ENCODE measurements at places on chromosomes 12 and 14. TPM values are rescaled to one million over a fixed set of nuclear protein-coding genes. Genes with fewer than 3 reads are reported as not detected.

BCAT1 gene
- total RNA-seq, result 1.1 TPM

HAL gene
- 2.3 TPM for total RNA-seq

ACACB gene
- 25.9 TPM for total RNA-seq

IQSEC3 gene
- 0.60 TPM for total RNA-seq

AVPR1A gene
- 5.5 TPM for total RNA-seq

RNASE3 gene
- total RNA-seq, result not detected

KICS2 gene
- 19.7 TPM for total RNA-seq

HOXC13 gene
- not detected for total RNA-seq

GNPTAB gene
- total RNA-seq, result 41.2 TPM

CKB gene
- total RNA-seq, result 8.0 TPM

PROX2 gene
- not detected for total RNA-seq

A2ML1 gene
- total RNA-seq, result not detected

B4GALNT1 gene
- not detected for total RNA-seq

AKAP3 gene
- total RNA-seq, result 2.6 TPM

CD9 gene
- 28.0 TPM for total RNA-seq

KRT72 gene
- 1.6 TPM for total RNA-seq

AKAP6 gene
- 1.9 TPM for total RNA-seq

P2RX7 gene
- 10.4 TPM for total RNA-seq

SSTR1 gene
- not detected for total RNA-seq

SPTB gene
- total RNA-seq, result 0.40 TPM

STYK1 gene
- total RNA-seq, result not detected

NRL gene
- 3.2 TPM for total RNA-seq

FGF23 gene
- total RNA-seq, result not detected

SPATA7 gene
- total RNA-seq, result 5.7 TPM

ARL6IP4 gene
- 131 TPM for total RNA-seq

OR4M1 gene
- total RNA-seq, result not detected

IL26 gene
- total RNA-seq, result not detected

SLC10A1 gene
- not detected for total RNA-seq

ADAM21 gene
- not detected for total RNA-seq

PRB2 gene
- not detected for total RNA-seq

ST8SIA1 gene
- total RNA-seq, result 13.9 TPM

ADCY4 gene
- total RNA-seq, result 7.9 TPM

HSPB8 gene
- not detected for total RNA-seq

KLRC2 gene
- not detected for total RNA-seq

STK38L gene
- 18.7 TPM for total RNA-seq

SLCO1C1 gene
- total RNA-seq, result not detected

DIO2 gene
- total RNA-seq, result not detected

RPL10L gene
- total RNA-seq, result not detected

GLT8D2 gene
- total RNA-seq, result not detected

DAO gene
- not detected for total RNA-seq

TAS2R43 gene
- total RNA-seq, result 1.9 TPM

TRPV4 gene
- not detected for total RNA-seq

ANO2 gene
- total RNA-seq, result 0.89 TPM

ENDOU gene
- total RNA-seq, result not detected

RHEBL1 gene
- total RNA-seq, result 7.9 TPM

KLRG1 gene
- total RNA-seq, result 9.9 TPM

CRIP2 gene
- 51.6 TPM for total RNA-seq

IGF1 gene
- total RNA-seq, result not detected

PPFIA2 gene
- total RNA-seq, result not detected

PLXNC1 gene
- total RNA-seq, result 26.5 TPM

FAM90A1 gene
- not detected for total RNA-seq

RBP5 gene
- not detected for total RNA-seq

ATP6V1D gene
- 47.4 TPM for total RNA-seq

TAPBPL gene
- total RNA-seq, result 23.1 TPM

AKT1 gene
- 72.4 TPM for total RNA-seq

B3GNT4 gene
- total RNA-seq, result not detected

Measured in T-helper 17 cell (primary cell).